Body of pancreas (tissue), 4 donors: ENCODE measurements at places on chromosomes 16 and 17.

DNA sequence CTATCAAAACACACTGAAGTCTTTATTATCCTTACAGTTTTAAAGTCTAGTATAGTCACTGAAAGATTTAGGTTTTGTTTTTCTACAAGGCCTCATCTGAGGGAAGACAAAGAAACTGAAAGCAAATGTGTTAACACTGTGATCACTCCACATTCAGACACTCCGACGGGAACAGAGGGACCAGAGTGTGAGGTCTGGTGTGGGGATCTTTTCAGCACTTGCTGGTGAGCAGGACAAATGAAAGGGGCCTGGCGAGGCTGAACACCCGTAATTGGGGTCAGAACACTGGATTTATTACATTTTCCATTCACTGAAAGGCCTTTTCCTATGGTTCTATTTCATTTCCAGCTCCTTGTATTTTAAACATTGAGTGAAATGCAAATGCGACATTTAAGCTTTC lies 910.5 kb downstream of the CDH11 start:
- no peak for DNase-seq

- DNase-seq, result no peak
Measured at GRCh38 chr17:72093707-72094106, 27.1 kb upstream of the SOX9 start.

DNA sequence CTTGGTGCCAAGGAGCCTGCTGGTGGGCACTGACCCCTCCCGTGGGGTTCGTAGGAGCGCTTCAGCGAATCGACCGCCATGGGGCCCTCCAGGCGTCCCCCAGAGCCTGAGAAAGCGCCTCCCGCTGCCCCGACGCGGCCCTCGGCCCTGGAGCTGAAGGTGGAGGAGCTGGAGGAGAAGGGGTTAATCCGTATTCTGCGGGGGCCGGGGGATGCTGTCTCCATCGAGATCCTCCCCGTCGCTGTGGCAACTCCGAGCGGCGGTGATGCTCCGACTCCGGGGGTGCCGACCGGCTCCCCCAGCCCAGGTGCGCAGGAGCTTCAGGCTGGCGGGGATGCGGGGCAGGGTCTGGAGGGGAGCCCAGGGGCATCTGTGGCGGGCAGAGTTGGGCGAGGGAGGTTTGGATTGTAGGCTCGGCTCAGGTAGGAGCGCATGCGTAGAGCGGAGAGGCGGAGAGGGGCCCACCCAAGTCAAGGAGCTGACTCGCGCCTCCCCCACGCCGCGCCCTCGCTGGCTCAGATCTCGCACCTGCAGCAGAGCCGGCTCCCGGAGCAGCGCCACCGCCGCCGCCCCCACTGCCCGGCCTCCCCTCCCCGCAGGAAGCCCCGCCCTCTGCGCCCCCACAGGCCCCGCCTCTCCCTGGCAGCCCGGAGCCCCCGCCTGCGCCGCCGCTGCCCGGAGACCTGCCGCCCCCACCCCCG lies 19.8 kb downstream of the FMNL1 start:
- DNase-seq, result no peak

DNA sequence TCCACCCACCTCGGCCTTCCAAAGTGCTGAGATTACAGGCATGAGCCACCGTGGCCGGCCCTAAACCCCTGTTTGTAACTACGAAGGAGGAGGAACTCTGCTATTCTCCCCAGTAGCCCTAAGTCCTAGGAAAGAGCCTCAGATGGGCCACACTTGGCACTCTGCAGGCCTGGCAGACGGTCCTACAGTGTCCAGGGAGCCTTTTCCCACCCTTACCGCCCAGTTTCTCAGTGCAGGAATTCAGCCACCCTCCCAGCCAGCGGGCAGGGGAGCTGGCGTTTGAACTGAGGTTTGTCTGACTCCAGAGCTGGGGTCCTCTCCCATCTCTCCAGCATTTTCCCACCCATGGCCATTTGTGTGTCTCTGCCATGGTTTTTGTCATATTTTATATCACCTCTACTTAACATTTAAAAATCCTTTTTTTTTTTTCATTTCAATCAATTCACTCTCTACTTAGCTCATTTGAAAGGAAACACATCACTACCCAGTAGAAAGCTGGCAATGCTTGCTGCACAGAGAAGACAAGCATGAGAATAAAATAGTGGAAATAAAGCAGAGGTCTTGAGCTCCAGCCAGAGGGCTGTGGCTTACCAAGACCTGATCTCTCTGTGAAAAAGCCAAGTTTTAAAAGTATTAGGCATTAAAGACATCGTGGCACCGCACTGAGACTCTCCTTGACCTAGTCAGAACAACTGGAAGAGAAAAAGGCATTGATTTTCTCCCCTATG lies 34.9 kb downstream of the BCO1 start:
- DNase-seq, result no peak

DNA sequence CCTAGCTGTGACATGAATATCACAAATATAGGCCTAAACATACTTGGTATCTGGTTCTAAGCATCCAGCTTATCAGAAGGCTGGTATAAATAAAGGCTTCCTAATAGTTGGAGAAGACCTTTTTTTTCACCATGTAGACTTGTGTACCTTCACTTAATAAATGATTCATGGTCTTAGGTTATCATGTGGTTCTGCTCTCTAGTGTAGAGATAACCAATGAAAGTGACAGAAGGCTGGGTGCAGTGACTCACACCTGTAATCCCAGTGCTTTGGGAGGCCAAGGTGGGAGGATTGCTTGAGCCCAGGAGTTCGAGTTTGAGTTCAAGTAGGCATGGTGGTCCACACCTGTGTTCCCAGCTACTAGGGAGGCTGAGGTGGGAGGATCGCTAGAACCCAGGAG lies 3.1 kb downstream of the DDX19A start:
- DNase-seq, result no peak

DNA sequence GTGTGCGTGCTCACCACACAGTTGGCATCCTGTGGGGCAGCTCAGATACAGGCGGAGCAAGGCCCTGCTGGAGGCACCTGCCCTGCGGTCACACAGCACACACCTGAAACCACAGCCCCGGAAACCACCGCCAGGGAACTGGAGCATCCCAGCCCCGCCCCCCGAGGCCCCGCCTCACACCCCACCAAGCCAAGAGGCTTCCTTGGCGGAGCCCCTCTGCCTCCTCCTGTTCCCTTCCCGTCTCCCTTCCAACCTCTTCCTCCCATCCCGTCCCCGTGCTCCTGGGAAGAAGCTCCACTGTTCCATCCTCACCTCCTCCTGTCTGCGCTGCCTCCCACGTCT lies 205.5 kb downstream of the NTN1 start:
- DNase-seq, result no peak

DNA sequence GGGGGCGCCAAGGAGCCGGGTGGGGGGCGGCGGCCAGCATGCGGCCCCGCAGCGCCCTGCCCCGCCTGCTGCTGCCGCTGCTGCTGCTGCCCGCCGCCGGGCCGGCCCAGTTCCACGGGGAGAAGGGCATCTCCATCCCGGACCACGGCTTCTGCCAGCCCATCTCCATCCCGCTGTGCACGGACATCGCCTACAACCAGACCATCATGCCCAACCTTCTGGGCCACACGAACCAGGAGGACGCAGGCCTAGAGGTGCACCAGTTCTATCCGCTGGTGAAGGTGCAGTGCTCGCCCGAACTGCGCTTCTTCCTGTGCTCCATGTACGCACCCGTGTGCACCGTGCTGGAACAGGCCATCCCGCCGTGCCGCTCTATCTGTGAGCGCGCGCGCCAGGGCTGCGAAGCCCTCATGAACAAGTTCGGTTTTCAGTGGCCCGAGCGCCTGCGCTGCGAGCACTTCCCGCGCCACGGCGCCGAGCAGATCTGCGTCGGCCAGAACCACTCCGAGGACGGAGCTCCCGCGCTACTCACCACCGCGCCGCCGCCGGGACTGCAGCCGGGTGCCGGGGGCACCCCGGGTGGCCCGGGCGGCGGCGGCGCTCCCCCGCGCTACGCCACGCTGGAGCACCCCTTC lies 484 bp downstream of the FZD2 start:
- peak; percentile 25 for DNase-seq

DNA sequence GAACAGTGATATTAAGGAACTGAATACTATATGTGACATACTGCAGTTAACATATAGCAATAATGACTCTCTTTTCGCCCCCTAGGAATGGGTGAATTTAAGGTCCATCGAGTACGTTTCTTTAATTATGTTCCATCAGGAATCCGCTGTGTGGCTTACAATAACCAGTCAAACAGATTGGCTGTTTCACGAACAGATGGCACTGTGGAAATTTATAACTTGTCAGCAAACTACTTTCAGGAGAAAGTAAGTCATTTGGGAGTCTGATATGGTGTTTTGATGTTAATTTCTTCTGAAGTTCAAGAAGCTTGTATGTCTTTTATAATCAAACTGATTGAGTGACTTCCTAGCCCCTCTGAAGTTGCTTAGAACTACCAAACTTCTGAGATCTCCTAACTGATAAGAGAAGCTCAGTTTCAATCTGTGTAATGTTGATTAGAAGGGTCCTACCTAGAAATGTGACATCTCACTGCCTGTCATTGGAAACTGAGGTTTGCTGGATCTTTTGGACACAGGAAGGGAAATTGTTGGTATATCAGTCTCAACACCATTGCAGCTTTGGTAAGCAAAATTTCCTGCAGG lies 1.0 kb downstream of the UTP4 start:
- DNase-seq, result no peak

GRCh38 chr17:42682722-42683403 lies 532 bp downstream of the CNTNAP1 start:
- DNase-seq, result no peak

DNA sequence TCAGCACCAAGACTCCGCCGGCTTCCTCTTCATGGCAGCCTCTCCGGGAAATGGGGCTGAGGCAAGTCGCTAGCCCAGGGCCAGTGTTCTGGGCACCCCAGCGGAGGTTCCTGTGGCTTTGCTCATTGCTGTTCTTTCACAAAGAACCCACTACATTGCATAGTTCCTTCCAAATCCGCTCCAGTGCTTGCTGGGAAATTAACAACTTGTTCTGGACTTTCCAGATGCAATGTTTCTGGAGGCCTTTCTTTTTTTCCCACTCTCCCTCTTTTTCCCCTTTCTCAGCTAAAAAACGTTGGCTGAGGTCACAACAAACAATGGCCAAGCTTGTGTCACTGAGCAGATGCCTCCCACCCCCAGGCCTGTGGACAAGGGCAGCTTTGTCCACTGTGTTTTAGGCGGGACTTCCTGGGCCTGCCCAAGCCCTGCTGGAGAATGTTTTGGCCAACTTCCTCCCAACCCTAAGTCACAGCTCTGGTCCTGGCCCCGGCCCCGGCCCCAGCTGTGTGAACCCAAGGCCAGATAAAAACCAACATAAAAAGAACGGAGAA lies 131.5 kb upstream of the RCVRN start:
- peak; percentile 27 for DNase-seq

DNA sequence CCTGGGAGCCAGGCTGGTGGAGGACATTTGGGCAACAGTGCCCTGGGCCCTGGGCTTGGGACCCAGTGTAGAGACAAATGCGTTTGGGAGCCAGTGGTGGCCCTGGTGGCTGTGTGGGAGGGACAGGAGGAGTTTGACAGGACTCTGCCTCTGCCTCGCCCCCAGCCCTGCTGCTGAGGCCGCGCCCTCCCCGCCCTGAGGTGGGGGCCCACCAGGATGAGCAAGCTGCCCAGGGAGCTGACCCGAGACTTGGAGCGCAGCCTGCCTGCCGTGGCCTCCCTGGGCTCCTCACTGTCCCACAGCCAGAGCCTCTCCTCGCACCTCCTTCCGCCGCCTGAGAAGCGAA lies 11.9 kb upstream of the TCAP start:
- DNase-seq, result no peak

GRCh38 chr16:48256579-48257177 lies 9.3 kb upstream of the ABCC11 start:
- no peak for DNase-seq

DNA sequence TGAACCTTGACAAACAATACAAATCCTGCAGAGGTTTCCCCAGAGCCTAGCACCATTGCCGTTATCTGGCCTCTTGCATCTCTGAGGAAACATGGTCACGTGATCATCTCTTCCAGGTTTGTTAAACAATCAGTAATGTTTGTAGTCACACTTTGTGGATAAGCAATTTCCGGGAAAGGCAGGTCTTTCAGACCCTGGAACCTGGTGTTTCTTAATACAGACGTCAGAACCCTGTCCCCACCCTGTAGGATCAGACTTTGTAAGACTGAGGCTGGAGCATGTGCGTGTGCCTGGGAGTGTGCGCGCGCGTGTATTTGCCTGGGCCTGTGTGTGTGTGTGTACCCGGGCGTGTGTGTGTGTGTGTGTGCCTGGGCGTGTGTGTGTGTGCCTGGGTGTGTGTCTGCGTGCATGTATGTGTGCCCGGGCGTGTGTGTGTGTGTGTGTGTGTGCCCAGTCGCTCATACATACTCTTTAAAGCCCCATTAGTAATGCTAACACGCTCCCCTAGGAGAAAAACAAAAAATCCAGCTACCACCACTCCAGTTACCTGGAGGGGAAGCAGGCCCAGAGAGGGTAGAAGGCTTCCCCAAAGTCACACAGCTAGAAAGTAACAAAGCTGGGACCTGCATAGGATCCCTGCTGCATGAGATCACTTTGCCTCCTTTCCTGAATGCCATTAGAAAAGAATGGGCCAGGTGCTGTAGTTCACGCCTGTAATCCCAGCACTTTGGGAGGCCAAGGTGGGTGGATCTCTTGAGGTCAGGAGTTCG lies 5.3 kb downstream of the CTNS start:
- DNase-seq, result no peak
